ENCODE measurements at places on chromosomes 7 and 10. TPM values are rescaled to one million over a fixed set of nuclear protein-coding genes. Genes with fewer than 3 reads are reported as not detected.

The GDF10 gene
- not detected for total RNA-seq

The ABCB4 gene
- not detected for total RNA-seq

DNA sequence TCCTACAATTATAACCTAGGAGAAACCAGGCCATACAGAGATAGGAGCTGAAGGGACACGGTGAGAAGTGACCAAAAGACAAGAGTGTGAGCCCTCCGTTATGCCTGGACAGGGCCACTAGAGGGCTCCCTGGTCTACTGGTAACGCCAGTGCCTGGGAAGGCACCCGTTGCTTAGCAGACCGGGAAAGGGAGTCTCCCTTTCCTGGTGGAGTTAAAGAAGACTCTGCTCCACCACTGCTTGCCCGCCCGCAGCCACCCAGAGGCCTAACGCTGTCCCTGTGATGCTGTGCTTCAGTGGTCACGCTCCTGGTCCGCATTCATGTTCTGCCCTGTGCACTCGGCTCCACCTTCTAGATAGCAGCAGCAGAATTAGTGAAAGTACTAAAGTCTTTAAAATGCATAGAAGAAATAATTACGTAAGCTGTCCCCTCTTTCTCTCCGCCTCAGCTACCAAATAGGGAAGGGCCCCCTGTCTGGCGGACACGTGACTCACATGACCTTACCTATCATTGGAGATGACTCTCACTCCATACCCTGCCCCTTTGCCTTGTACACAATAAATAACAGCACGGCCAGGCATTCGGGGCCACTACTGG lies 34.8 kb downstream of the GRID2IP start:
- DNase-seq: peak; percentile 79
- no peak overlapping the region for H3K4me3 ChIP-seq
- peaks cover 5% of the 10 kb centered on the region for H3K4me1 ChIP-seq
- no peak overlapping the region for H3K27ac ChIP-seq
- H3K27me3 ChIP-seq: no peaks in the 10 kb centered on the region

GRCh38 chr7:93720106-93720505 lies 145.6 kb upstream of the CALCR start:
- H3K27ac ChIP-seq: no peak overlapping the region
- no peak for DNase-seq
- no peaks in the 10 kb centered on the region for H3K4me1 ChIP-seq
- H3K36me3 ChIP-seq: no peaks in the 10 kb centered on the region
- 0 out of 2 replicates have a peak, but pooled peaks cover 5% of the 10 kb centered on the region for H3K27me3 ChIP-seq
- no peak overlapping the region for H3K4me3 ChIP-seq

The SAMD8 gene
- total RNA-seq: 23.6 TPM
